Astrocyte (in vitro differentiated cells and primary cell): ENCODE measurements at places on chromosomes 4 and X.
A peak's percentile ranks its signal among the peaks of the same experiment; 100 is the strongest.

GRCh38 chr4:117660668-117661067 lies 373.6 kb upstream of the NDST3 start:
- DNase-seq, result no peak

- DNase-seq, result no peak
Measured at GRCh38 chrX:32126997-32127396, 1055.2 kb upstream of the FTHL17 start.

GRCh38 chrX:149715468-149715867 lies 3.6 kb downstream of the MAGEA11 start:
- DNase-seq, result no peak

DNA sequence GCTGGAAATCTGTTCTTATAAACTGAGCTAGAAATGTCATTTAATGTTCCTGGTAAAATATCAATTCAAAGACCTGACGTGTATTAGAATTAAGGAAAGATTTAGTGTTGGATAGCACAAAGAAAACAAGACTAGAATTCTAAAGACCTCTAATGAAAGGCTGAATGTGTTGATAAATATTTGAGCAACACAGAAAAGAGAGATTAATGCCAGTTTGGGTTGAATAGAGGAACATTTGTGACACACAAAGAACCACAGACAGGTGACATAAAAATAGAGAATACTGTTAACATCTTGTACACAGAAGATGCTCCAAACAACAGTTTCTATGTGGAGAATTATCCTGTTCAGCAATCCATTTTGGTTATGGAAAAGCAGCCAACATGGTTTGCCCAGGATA lies 222.1 kb upstream of the GALNT7 start:
- DNase-seq, result no peak

- no peak for DNase-seq
Measured at GRCh38 chrX:50814701-50815100, 707 bp upstream of the SHROOM4 start.

DNA sequence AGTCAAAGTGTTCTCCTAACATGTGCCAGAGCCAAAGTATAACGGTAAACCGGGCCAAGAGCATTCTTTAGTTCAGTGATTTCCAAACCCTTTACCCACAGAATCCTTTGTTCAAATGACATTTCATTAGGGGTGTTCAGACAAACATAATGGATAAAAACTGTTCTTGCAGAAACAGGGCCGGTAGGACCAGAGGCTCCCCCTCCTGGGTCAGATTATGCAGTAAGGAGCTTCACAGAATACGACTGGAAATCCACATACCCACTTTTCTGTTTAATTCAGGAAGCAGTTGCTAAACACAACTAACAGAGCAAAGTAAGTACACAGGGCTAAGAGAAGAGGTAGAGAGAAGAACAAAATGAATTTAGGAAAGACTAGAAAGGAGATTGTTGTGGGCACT lies 46.6 kb upstream of the TMEM184C start:
- DNase-seq, result peak; percentile 35

DNA sequence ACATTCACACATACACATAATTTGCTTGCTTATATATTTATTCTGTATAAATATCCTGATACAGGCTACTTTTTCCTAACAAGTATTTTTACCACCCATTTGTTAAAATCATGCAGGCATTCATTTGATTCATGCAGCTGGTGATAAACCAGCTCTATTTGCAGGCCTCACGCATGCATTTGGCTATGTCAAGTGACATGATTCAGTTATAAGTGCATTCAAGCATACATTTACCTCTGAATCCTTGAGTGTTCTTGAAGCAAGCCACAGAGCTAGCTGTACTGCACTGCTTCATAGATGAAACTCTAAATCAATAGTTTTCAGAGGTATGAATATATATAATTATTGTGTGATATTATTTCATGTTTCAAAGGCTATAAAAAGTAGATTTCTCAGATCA lies 544.0 kb upstream of the AGA start:
- no peak for DNase-seq

DNA sequence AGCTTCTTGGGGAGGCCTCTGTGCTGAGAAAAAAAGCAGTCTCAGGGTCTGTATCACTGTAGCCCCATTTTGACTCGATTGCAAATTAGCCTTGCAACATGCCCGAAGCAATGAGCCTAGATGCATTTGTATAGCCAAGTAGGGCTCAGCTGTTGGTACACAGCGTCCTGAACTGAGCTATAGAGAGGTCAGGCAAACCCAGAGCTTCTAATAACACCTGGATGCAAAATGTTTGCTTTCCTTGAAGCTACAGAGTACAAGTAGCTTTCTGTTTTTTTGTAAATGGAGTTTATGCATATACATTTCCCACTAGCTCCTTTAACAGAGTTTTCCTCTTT lies 87.8 kb downstream of the PLAC1 start:
- no peak for DNase-seq

- no peak for DNase-seq
Measured at GRCh38 chrX:117538178-117539089, 578.2 kb downstream of the KLHL13 start.

GRCh38 chrX:101383679-101384205 lies 2.2 kb downstream of the BTK start:
- no peak for DNase-seq

GRCh38 chr4:75037252-75037651 lies 104.3 kb downstream of the PARM1 start:
- DNase-seq, result no peak

- no peak for DNase-seq
Measured at GRCh38 chr4:73387552-73387951, 16.5 kb upstream of the ALB start.

DNA sequence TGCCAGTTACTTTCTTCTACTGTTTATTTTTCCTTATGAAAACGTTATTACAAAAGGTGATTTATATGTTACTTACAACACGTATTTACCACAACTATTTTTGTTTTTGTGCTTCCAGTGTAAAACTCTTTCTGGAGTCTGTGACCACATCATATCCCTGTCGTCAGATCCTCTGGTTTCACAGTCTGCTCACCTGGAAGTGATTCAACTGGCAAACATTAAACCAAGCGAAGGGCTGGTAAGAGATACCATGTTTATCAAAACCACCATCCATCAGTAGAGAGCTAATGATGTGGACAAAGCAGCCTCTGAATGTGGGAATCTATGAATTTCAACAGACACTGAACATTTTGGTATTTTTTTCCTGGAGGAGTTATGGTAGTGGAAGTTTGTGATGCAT lies 116.1 kb downstream of the CNKSR2 start:
- peak; percentile 23 for DNase-seq

- no peak for DNase-seq
Measured at GRCh38 chr4:2085496-2085901, 26.4 kb downstream of the NAT8L start.

- DNase-seq, result no peak
Measured at GRCh38 chr4:136599890-136600289, 932.4 kb downstream of the PCDH18 start.

- no peak for DNase-seq
Measured at GRCh38 chrX:38662640-38663039, 101.3 kb downstream of the TSPAN7 start.

GRCh38 chrX:40880712-40881111 lies 145.4 kb upstream of the MED14 start:
- no peak for DNase-seq

- peak; percentile 6 for DNase-seq
Measured at GRCh38 chr4:106095408-106095807, 200.1 kb downstream of the NPNT start.

GRCh38 chr4:152486429-152487389 lies 49.2 kb downstream of the FBXW7 start:
- no peak for DNase-seq

- no peak for DNase-seq
Measured at GRCh38 chr4:81467672-81467964, 4.1 kb downstream of the RASGEF1B start.

GRCh38 chr4:56762484-56763250 lies 58.8 kb downstream of the SPINK2 start:
- DNase-seq, result no peak

DNA sequence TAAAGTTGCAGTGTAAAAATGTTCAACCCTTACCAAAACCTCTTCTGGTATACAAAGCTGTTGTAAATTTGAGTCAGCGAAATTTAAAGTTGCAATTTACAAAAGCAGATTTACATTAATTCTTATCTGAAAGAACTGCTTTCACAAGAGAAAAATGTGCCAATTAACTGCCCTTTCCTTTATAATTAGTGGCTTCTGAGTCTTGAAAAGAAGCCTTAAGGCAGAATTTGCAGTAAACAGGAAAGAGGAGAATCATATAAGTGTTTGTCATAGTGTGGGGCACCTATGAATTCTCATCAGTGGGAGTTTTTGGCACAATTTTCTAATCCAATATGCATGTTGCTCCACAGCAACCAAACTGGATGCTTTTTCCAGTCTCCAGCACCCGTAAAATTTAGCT lies 125.3 kb upstream of the GABRG1 start:
- DNase-seq, result no peak

- no peak for DNase-seq
Measured at GRCh38 chr4:153198719-153199118, 5.5 kb upstream of the TRIM2 start.

GRCh38 chr4:82201805-82202641 lies 171.8 kb downstream of the HNRNPD start:
- DNase-seq, result peak; percentile 12

DNA sequence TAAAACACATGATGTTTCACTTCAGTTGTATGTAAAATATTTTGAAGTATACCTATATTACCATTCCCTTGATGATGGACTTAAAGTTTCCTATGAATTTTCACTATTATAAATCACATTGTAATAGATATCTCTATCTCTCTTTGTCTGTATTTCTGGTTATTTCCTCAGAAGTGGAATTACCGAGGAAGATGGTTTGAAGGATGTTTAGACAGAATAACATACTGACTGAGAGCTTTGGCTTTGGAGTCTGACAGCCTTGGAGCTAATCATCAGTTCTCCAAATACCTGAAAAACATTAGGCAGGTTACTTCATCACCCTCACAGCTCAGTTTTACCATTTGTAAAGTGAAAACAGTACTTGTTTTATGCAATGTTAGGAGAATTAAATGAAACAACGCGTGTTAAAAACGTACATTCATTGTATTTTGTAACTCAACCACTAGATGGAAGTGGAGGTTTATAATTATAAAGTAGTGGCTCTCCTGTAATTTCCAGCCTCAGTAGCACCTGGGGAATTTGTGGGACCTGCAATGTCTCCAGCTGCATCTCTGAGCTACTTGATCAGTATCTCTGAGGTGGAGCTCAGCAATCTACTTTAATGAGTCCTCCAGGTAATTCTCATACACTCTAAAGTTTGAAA lies 14.3 kb downstream of the JCHAIN start:
- DNase-seq, result peak; percentile 6

DNA sequence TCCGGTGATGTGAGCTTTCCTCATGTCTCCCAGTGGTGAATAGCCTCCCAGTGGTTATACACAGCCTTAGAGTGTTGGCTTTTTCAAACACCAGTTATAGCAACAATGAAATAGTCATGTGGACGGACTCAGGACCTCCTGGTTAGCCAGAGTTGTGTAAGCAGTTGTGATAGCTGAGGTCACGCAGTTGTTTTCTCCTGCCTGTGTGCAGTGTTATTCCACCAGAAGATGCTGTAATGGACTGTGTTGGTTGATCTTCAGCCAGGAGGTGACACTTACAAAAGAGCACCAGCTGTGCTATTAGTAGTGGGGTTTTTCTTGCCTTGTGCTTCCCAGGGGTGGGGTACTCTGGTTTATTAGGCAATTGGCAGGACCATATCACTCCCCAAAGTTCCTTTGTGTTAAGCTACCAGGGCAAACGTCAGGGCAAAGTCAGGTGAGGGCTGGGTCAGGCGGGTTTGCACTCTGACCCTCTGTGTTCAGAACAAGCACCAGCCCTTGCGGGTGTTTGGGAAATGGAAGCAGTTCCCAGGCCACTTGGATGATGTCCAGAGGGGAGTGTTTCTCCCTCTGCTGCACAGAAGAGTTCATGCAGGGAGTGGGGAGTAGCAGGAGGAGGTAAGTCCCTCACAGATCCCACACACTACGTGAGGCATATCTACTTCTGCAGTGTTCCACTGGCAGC lies 252.6 kb downstream of the TMEM47 start:
- DNase-seq, result no peak

DNA sequence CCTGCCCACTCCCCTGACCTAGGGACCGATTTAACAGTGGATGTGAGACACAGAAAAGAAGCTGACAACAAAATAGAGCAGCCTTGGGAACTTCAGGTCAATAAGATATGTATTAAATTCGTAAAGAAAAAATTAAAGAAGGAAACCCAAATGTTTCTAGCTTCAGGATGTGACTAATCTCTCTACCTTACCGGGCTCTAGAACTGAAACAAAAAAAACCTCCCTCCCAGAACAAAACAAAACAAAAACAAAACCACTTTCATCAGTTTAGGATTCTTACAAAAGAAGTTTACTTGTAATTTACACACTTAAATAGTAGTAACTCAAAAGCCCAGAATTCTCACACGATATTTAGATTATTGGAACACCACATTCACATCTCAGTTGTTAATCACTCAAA lies 185.8 kb upstream of the RPS6KA3 start:
- DNase-seq, result no peak

GRCh38 chrX:41677183-41678060 lies 11.4 kb upstream of the GPR34 start:
- DNase-seq, result no peak

- no peak for DNase-seq
Measured at GRCh38 chrX:114952696-114953095, 64.7 kb downstream of the IL13RA2 start.

DNA sequence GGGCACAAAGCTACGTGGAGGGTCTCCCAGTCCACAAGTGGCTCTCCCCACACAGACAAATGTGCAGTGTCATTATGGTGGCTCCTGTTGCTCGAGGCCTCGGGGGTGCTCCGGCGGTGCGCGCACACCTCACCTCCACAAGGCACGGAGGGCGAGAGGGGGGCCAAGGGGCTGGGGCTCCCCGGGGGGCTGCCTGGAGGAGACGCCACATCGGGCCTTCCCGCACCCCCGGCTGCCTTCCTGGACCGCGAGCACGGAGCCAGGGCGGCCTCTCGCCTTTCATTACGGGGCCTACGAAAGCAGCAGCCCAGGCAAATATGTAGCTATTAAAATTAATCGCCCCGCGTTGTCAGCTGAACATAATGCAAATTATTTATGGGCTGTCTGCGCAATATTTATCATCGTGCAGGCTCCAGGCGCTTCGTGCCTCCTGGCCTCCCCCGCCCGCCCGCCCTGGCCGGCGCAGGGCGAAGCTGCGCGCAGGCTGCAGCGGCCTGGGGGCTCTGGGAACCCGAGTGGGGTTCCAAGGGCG lies 70.8 kb upstream of the BCOR start:
- DNase-seq, result no peak

DNA sequence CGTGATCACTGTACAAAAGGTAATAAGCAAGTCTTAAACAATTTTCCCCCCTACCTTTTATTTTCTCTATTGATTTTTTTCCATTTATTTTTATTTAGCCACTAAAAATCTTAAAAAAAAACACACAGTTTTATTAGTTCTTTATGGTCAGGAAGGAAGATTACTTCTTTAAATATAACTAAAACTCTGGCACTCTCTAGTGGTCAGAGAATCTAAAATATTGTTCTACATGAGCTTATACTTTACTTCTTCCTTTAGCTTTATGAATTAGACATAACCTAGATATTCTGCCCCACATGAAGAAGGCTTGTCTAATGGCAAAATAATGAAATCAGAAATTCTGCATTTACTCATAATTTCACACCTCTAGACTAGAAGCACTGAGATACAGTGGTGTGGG lies 135.2 kb downstream of the PDE5A start:
- no peak for DNase-seq

- DNase-seq, result no peak
Measured at GRCh38 chr4:138114434-138114833, 127.7 kb downstream of the SLC7A11 start.
